G401 (cell line): ENCODE measurements at places on chromosomes 12 and 14. TPM values are rescaled to one million over a fixed set of nuclear protein-coding genes. Genes with fewer than 3 reads are reported as not detected.

DNA sequence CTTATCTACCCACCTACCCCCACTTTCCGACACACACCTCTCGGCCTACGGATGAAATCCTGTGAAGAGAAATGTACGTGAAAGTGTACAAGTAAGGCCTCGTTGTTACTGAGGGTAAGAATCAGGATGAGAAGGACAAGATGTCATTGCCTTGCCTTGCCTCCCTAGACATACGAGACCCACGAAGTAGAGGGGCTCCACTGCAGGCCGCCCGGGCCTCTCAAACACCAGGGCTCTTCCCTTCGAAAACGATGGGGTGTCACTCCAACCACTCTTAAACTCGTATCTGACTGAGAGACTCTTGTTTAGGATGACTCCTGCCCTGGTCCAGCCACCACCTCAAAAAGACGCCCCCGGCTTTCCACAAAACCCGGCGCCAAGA lies 498 bp downstream of the RACGAP1 start:
- no peak for DNase-seq

- no peak for DNase-seq
Measured at GRCh38 chr12:94183708-94184379, 35.5 kb downstream of the PLXNC1 start.

DNA sequence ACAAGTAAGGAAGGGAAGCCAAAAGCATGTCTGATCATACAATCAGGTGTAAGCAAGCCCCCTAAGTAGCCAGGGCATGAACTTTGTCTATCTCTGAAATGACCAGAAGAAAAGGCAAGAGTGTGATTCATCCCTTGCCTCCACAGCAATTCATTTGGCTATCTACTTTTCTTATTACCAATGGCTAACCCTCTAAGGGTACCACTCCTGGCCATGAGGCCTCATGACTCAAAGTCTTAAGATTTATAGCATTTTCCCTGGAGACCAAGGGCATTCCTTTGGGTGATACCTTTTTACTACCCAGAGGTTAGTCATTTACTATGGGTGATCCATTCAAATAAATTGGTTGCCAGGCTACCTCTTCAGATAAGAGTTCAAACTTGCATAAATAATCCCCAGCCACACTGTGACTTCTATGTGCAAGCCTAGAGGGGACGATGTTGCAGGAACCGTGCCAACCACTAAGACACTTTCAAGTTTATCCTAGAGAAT lies 1.5 kb upstream of the LGALS3 start:
- DNase-seq: no peak

DNA sequence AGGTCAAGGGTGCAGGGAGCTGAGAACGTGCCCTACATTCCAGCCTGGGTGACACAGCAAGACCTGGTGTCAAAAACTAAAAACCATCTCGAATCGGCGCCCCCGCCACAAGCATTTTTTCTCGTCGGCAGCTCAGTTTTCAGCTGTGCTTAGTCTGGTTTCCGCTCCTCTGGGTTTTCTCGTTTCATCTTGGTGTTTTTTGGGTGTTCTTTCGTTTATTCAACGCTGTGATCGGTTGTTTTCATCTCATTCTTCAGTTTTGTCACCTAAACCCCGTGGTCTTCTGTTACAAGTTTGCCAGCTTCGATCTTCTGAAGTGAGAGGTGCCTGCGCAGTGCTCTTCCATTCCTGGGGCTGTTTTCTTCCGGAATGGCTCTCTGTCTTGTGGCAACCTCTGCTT lies 41.4 kb downstream of the NOC4L start:
- DNase-seq: no peak

DNA sequence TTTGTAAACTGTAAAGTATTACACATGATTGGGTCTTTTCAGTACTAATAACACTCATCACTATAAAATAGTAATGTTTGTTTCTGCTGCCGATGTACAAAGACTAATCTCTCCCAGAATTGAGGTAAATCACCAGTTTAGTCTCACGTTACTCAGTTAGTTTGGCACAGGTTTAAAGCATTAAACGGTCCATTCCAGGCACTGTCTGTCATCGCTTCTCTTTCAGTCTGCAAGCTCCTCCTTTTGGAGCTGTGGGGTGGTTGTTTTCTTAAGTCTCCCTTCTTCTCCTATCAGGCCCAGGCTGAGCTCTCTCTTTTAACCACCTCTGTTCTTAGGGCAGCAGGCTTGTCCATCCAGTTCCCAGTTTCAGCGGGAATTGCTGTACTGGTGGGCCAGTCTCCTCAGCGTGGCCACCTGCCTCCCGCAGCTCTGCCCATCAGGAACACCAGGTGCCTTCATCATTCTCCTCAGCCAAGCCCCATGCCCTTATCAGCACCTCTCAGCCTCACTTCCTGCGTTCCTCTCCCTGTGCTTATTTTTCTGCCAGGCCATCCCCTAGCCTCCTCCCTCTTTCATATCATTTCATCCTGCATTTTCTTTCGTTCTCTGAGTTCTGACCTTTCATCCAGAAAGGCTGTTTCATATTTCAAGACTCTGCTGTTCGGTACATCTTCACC lies 149.0 kb downstream of the TGFB3 start:
- no peak for DNase-seq

ZNF641 gene
- 12.7 and 12.9 TPM in 2 replicates for total RNA-seq

LTB4R gene
- 1.6 and 5.7 TPM in 2 replicates for total RNA-seq

TCL1B gene
- total RNA-seq: not detected in 2 replicates

SERPINA1 gene
- total RNA-seq: not detected in 2 replicates

LYZ gene
- total RNA-seq: not detected in 2 replicates
